Right forelimb (tissue), 1 donor: ENCODE measurements at places on chromosomes 7 and 10.

- DNase-seq: no peak
Measured at GRCh38 chr7:43625980-43626379, 43.1 kb downstream of the STK17A start.

DNA sequence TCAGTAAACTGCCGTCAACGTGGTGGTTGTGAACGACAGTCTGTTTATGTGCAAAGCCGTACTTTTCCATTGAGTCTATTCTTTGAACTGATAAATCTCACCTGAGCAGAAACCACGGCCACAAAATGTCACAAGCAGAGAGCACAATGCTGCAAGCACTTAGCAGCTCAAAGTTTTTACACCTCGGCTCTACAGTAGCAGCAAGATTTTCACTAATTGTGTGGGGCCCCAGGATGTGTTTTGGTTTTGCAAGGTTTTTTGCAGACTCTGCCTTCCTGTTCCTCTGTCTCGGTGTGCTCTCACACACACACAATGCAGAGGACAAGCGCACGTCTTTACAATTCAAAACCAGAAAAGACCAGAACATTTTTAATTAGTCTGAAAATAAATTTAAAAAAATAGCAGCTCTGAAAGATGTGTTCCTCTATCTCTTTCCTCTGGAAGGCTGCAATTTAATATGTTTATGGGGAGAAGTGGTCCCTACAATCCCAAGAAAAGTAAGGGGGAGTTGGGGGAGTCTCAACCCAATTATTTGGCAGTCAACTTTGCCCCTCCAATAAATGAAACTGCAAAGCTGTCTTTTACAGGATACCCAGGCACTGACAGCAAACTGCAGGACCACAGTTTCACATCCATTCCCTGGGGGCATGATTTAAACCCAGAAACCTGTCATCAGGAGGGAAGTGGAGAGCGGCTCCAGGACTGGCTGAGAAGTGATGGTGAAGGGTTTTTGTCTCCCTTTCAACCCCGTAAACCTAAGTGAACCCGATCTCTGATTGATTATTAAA, 73.8 kb upstream of the SFMBT2 start:
- DNase-seq: no peak

- no peak for DNase-seq
Measured at GRCh38 chr7:157526913-157527634, 190.3 kb downstream of the DNAJB6 start.

- DNase-seq: no peak
Measured at GRCh38 chr10:15267496-15267895, 99.0 kb upstream of the NMT2 start.

- no peak for DNase-seq
Measured at GRCh38 chr10:133211959-133212852, 17.8 kb upstream of the UTF1 start.

DNA sequence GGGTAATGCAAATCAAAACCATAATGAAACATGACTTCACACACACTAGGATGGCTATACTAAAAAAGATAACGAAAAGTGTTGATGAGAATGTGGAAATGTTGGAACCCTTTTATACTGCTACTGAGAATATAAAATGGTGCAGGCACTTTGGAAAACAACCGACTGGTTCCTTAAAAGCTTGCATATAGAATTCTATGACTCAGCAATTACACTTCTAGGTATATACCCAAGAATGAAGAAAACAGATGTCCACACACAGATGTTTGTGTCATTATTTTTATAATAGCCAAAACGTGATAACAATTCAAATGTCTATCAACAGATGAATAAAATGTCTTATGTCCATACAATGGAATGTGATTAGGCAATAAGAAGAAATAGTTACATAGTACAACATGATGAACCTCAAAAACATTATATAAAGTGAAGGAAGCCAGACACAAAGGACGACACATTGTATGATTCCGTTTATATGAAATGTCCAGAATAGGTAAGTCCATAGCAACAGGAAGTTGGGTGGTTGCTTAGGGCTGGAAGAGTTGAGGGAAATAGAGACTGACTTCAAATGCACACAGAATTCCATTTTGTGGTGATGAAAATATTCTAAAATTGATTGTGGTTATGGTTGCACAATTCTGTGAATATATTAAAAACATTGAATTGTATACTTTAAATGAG, 148.3 kb upstream of the PHYHIPL start:
- DNase-seq: no peak

DNA sequence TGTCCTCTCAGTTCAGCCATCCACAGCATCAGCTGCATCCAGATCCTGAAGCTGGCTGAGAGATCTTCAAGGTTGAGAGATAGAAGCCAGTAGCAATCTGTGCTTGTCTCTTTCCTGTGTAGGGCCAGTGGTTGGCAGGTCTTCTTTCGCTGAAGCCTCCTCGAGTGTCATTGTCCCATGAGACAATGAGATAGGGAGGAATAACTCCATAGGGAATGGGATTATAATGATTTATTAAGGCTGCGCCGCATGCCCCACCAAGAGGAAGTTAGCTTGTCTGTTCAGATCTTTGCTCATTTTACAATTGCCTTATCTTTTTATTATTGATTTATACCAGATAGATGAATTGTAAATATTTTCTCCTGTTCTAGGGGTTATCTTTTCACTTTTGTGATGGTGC, 61.5 kb downstream of the MCMBP start:
- no peak for DNase-seq
